ENCODE measurements at places on chromosomes 11 and 22.

GRCh38 chr11:131229221-131229620 lies 141.2 kb upstream of the NTM start:
- DNase-seq, result no peak

DNA sequence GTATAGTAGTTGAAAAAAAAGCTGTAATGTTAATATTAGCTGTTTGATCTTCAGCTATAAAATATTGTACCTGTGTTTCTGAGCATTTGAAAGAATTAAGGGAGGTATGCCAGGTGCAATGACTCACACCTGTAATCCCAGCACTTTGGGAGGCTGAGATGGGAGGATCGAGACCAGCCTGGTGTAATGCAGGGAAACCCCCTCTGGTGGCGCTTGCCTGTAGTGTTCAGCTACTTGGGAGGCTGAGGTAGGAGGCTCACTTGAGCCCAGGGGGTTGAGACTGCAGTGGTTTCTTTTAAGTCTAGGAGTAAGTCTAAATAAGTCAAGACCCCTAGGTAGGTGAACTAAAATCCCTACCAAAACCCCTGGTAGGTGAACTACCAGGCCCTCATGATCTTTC lies 37.1 kb downstream of the TAF1D start:
- no peak for DNase-seq

DNA sequence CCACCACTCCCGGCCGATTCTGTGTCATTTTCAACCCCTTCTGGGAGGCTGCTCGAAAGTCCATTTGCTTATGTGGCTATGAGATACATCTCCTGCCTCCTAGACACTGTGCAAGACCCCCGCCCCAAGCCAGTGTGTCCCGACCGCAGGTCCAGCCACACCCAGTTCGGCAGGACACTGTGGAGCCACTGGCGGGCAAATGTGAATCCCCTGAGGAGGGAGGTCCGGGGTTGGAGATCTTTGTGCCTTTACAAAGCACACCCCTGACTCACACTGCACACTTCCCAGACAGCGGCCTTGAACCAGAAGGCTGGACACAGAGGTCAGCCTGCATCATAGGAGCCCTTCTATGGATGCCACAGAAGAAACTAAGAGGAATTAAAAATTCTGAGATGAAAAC lies 17.4 kb downstream of the FXYD6 start:
- no peak for DNase-seq

GRCh38 chr11:112520354-112520753 lies 259.7 kb upstream of the PLET1 start:
- no peak for DNase-seq

- no peak for DNase-seq
Observed at GRCh38 chr11:70445605-70446004, 47.3 kb downstream of the CTTN start.

- no peak for DNase-seq
Observed at GRCh38 chr11:14446701-14447169, 52.9 kb downstream of the COPB1 start.

DNA sequence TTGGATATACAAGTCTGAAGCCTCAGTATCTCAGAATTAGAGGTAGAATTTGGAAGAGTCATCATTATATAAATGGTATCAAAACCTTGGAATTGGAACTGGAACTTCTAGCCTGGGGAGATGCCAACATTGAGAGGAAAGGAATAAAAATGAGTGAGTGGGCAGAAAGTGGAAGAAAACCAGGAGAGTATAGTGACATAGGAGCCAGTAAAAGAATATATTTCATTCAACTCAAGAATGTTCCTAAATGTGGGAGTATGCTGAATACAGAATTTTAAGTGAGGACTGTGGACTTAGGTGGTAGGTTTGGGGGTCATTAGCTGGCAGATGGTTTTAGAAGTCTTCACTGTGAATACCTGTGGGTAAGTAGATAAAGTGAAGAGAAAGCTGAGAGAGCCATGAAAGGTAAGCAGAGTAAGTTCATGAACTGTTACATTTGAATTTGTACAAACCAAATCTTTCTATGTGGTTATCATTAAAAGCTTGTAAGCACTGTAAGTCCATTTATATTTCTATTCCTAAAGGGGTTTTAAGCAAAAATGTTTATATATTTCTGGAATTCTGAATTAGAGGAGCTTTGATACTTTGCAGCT lies 60.2 kb downstream of the PDHX start:
- DNase-seq, result no peak

DNA sequence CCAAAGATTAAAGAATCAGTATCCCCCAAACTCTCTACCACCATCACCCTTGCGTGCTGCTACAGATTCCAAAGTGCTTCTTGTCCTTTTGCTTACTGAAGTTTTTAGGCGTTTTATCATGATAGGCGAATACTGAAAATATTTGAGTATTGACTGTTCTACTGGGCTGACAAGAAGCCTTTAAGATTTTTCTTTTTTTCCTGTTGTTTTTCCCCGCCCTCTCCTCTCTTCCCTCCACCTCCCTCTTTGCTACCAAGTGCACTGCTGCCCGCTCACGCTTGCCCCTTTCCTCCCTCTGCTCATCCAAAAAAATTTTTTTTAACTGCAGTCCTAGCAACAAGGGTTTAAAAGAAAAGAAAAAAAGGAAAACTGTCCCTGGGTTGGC lies 679 bp downstream of the SPCS2 start:
- no peak for DNase-seq

DNA sequence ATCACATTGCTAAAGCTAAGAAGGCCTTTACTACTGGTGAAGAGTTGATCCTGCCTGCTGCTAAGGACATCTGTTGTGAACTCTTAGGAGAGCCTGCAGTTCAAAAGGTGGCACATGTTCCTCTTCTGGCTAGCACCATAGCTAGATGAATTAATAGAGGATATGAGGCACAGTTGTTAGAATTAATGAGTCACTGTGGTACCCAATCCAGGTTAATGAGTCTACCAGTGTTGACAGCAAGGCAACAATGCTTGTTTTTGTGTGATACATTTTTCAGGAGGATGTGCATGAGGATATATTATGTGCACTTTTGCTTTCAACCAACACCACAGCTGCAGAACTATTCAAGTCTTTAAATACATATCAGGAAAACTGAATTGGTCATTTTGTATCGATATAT lies 12.0 kb downstream of the C11orf58 start:
- DNase-seq, result no peak

- DNase-seq, result peak; percentile 68
Observed at GRCh38 chr11:46918083-46918787, at the start of gene LRP4. Gene LRP4 (minus strand): TSS chr11:46918550. CDS start chr11:46918379, 171 bp downstream.

DNA sequence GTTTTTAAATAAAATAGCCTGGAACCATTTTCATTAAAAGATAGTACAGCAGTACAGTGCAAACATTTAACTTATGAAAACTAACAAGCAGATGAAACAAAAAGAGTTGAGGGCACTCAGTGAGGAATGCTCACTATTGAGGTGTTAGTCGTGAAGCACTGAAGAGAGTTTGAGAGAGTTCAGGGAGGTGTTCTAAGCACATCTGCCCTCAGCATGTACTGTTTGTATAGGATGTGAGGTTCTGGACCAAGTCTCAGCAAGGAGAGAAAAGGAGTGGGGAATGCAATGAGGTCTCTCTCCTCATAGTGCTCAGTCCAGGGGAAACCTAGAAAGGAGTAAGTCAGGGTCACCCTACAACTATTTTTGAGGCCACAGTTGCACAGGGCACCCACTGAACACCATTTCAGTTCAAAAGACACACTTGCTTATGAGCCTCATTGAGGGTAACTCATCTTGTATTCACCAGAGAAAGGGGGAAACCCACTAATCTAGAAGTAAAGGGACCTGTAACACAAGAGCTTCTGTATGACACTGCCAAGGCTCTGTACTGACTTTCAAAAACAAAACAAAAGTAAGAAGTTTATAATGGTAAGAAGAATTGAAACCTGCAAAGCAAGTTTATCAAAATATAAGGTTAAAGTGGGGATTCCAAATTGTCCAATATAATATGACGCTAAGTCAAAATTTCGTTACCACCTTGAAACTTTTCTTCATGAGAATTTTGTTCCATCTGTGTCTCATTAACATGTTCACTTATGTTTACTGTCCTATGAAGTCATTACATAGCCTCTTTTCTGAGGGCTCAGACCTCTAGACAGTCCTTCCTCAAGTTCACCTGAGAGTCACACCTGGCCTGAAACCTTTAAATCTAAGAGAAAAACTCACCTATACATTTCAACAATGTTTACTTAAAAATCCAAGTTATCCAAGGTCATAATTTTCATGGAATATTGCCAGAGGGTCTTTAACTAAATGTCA lies 275.3 kb downstream of the ETS1 start:
- DNase-seq, result no peak

GRCh38 chr11:116412118-116412889 lies 360.5 kb downstream of the BUD13 start:
- DNase-seq, result peak; percentile 64

- no peak for DNase-seq
Observed at GRCh38 chr11:70474710-70475109, 76.4 kb downstream of the CTTN start.

GRCh38 chr11:103993507-103993906 lies 42.9 kb upstream of the DDI1 start:
- no peak for DNase-seq

DNA sequence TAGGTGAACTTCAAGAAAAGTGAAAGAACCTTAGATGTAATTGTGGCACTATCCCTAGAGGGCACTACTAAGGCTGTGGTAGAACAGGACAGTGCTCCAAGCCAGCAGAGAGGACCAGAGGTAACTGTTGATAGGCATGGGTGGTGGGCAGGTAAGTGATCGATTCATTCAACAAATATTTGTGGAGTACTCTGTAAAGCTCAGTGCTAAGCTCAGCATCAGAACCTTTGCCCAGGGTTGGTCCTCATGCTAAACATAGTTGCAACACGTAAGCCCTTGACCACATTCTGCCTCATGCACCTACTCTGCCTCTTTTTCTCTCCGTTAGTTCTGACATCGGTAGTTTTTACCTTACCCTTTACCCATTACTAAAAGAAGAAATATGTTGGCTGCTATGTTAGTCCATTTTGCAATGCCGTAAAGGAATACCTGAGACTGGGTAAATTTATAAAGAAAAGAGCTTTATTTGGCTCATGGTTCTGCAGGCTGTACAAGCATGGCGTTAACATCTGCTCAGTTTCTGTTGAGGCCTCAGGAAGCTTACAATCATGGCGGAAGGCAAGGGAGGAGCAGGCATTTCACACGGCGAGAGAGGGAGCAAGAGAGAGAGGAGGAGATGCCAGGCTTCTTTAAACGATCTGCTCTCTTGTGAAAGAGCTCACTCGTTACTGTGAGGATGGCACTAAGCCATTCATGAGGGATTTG lies 18.4 kb upstream of the NNMT start:
- no peak for DNase-seq

DNA sequence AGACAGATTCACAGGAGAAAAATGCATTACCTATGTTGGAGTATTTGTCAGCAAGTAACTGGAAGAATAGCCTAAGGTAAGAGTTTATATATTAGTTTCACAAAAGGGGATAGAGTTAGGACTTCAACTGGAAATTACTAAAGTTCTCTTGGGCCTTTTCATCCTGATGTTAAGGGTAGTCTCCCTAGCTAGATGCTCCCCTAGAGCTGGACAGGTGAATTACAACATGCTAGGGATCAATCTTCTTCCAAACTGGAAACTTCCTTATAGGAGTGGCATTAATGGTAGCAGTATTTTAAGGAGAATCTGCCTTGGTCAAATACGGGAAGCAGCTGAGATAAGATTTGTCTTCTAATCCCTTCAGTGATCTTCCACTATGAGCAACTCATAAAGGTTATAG lies 632.8 kb upstream of the RAG2 start:
- no peak for DNase-seq

DNA sequence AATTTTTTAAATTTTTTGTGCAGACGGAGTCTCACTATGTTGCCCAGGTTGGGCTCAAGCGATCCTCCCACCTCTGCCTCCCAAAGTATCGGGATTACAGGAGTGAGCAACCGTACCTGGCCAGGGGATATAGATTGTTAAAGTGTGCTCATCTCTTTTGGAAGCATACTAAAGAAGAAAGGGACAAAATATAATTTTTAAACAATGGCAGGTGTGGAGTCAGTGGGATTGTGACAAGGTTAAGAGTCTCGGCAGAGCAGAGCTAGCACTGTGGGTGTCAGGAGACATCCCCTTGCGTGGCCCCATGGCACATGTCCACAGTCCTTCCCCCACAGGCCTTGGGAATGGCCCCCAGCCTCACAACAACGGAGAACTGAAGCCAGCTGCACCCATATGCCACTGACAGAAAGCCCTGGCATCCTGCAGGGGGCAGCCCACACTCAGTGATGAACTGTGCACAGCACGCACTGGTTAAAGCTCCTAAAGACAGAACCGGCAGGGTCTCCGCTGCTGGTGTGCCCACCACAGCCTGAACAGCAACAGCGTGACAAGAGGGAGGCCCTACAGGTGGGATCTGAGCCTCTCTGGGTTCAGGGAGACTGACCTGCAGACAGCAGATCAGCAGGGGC lies 29.9 kb downstream of the SERPIND1 start:
- DNase-seq, result peak; percentile 60

DNA sequence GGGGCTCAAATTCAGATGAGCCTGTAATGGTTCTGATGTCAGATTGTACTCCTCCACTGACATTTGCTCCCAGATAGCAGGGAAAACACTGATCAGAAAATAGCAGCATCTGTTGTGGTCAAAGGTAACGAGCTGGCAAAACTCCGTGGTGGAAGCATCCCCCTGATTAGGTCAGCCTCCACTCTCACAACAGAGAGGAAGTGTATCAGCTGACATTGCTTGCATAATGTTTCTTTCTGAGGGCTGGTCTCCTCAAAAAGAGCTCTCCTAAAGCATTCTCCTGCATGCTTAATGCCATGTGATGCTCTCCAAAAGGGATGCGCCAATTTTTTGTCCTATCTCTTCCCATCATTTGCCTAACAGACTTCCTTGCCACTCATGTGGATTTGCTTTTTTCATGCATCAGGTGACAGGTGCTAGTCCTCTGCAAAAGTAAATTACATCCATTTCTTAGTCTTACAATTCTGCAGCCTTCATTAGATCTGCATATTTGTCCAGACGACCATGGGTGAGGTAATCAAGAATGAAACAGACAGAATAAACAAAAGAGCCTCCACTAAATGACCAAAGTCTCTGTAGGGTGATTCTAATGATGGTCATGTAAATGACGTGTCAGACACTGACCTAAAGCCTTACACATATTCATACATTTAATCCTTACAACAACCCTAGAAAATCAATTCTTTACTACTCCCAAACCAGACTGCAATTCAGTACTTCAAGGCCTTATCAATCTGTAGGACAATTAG lies 6.4 kb upstream of the TENM4 start:
- DNase-seq, result no peak

DNA sequence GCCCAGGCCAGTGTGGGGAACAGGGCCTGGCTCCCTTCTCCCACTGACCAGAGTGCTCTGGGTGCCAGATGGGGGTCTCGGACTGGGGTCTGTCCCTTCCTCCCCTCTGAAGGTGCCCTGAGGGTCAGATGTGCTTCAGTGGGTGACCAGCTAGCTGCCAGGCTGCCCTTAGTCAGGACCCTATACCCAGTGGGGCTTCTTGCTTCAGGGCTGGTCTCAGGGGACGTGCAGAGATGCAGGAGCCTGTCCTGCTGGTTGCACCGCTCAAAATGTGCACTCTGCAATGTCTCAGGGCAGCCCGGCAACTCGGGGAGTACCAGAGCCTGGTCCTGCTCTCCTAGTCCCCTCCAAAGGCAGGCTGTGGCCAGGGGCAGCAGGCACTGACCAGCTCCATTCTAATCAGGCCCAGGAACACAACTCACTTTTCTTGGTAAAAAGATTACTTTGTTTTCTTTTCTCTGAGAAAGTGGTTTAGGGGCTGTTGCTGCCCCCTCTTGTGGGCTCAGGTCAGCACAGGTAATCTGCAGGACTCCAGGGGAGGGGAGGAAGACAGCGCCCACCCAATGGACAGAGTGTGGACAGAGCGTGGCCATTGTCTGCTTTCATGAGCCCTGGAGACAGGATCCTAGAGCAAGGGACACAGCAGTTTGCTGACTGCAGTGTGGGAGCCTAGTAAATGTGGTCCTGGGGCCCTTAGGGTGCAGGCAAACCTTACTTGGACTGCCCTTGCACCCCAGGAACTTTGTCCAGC lies 80.9 kb downstream of the MED15 start:
- no peak for DNase-seq
